Stimulated activated CD4-positive, alpha-beta T cell treated with anti-CD3 and anti-CD28 coated beads, Interleukin-12 subunit alpha, Interleukin-12 subunit beta, amount 100 ng/mL, for 48 hours (primary cell): ENCODE measurements at places on chromosomes 16 and 17.

DNA sequence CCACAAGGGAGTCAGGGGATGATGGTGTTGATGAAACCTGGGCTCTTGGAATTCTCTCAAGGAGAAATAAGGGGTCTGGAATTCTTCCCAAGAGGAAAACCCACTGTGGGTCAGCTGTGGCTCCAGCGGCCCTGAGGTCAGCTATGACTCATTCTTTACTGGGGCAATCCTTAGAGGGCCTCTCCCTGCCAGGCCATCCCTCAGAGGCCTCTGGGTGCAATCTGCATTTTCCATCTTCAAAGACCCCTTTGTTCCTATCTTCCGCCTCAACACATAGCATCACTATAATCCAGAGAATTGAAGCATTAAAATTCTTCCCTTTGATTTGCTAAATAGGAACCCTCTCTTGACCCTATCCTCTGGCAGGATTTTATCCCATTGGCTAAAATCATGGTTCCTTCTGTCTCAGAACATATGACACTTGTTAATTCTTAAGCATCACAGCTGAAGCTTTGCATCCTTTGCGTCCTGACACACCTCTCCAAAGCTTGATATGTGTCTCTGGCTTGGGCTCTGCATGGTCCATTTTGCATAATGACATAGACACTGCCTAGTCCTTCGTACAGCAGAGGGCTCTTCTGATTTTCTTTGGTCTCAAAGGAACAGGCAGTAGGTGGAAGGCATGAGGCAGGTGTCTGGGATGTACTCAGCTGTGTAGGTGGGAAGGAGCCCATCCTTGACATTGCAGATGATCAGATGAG lies 4.4 kb upstream of the KRT37 start:
- no peak for DNase-seq

GRCh38 chr17:1568950-1569810 lies 6.6 kb upstream of the PITPNA start:
- DNase-seq, result no peak

GRCh38 chr17:31266042-31266441 lies 31.0 kb downstream of the OMG start:
- DNase-seq, result no peak

- DNase-seq, result no peak
Measured at GRCh38 chr16:67336116-67336515, 9.5 kb downstream of the LRRC36 start.

DNA sequence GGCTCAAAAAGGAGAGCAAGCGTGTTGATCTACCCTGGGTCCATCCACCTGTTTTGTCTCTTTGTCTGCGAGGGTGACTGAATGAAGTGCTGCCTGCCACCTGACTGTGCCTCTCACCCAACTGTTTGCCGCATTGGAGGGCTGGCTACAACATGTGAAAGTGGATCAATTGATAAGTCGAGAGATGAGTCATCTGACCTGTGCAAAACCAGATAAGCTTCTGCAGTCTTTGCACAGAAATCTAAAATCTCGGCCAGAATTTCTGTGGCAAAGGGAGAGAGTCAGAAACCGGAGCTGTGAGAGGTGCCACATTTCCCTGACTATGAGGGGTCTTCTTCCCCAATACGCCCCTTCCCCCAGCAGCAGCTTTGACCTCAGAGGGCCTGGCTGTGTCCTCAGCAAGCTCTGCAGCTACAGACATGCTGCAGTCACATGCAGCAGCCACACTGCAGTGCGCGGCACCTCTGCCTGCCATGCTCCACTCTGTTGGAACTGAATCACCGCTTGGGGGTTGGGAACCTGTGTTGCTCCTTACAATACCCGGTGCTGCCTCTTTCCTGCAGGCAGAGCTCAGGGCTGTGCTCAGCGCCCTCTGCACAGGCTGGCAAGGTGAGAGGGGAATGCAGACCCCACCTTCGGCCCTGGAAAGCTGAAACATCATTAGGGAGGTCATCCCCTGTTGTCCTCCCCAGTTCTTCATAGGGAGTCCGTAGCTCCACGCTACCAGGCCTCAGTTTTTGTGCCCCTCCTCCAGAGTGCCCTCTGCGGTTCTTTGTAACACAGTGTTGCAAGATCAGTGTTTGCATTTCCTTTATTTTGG lies 16.2 kb upstream of the HAS3 start:
- DNase-seq, result no peak

DNA sequence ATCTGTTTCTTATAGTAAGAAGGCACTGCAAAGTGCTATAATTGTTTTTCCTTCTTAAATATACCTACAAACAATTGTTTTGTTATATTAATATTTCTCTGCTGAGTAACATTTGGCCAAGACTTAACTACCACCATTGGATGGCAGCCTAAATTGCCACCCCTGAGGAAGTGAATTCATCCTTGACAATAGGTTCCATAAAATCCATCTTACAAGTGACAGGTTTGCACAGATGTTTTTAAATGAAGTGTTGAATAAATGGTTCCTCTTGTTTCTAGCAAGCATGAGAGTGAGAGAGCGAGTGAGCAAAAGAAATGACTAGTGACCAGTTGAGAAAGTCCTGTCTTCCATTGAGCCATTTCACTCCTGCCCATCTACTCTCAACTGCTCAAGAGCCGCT lies 8.3 kb upstream of the MPHOSPH6 start:
- DNase-seq, result no peak
